ENCODE measurements at places on chromosomes 4 and X. TPM values are rescaled to one million over a fixed set of nuclear protein-coding genes. Genes with fewer than 3 reads are reported as not detected.
A peak's percentile ranks its signal among the peaks of the same experiment; 100 is the strongest.

Gene SGMS2
- total RNA-seq: not detected

GRCh38 chr4:42596918-42597317 lies 60.0 kb downstream of the ATP8A1 start:
- no peak for DNase-seq

Gene ATP10D
- 12.9 TPM for total RNA-seq

Gene CFP
- 0.49 TPM for total RNA-seq

Gene DOK7
- 5.1 TPM for total RNA-seq

DNA sequence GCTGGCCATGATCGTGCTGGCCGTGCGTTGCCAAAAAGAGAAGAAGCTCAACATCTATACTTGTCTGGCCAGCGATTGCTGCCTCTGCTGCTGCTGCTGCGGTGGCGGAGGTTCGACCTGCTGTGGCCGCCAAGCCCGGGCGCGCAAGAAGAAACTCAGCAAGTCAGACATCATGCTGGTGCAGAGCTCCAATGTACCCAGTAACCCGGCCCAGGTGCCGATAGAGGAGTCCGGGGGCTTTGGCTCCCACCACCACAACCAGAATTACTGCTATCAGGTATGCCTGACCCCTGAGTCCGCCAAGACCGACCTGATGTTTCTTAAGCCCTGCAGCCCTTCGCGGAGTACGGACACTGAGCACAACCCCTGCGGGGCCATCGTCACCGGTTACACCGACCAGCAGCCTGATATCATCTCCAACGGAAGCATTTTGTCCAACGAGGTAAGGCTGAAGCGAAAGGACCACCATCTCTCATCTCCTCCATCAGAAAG lies 3.3 kb downstream of the PCDH10 start:
- peak; percentile 34 for DNase-seq

DNA sequence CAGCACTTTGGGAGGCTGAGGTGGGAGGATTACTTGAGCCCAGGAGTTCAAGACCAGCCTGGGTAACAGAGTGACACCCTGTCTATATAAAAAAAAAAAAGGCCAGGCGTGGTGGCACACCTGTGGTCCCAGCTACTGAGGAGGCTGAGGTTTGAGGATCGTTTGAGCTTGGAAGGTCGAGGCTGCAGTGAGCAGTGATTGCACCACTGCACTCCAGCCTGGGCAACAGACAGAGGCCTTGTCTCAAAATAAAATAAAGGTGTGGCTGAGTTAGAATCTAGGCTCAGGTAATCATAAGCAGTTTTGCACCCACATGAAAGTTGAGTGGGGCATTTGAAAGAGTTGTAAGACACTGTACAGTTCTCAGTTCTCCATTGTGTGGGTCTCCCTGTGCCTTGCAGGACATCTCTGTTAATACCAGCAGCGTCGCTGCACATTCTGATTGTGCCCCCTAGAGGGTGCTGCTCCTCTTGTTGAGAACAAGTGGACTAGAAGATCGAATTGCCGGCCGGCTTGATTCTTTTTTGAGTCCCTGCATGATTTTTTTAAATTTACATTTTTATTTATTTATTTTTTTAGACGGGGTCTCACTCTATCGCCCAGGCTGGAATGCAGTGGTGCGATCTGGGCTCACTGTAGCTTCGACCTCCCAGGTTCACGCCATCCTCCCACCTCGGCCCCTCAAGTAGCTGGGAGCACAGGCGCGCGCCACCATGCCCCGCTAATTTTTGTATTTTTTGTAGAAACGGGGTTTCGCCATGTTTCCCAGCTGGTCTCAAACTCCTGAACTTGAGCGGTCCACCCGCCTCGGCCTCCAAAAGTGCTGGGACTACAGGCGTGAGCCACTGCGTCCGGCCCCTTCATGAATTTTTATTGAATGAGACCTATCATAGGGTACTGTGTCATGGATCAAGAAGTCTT lies 73.6 kb upstream of the RBMX start:
- DNase-seq: peak; percentile 71

Gene CXCL1
- total RNA-seq: not detected

Gene LNX1
- total RNA-seq: 0.10 TPM

GRCh38 chr4:151629097-151629783 lies 131.6 kb downstream of the GATB start:
- DNase-seq: no peak

DNA sequence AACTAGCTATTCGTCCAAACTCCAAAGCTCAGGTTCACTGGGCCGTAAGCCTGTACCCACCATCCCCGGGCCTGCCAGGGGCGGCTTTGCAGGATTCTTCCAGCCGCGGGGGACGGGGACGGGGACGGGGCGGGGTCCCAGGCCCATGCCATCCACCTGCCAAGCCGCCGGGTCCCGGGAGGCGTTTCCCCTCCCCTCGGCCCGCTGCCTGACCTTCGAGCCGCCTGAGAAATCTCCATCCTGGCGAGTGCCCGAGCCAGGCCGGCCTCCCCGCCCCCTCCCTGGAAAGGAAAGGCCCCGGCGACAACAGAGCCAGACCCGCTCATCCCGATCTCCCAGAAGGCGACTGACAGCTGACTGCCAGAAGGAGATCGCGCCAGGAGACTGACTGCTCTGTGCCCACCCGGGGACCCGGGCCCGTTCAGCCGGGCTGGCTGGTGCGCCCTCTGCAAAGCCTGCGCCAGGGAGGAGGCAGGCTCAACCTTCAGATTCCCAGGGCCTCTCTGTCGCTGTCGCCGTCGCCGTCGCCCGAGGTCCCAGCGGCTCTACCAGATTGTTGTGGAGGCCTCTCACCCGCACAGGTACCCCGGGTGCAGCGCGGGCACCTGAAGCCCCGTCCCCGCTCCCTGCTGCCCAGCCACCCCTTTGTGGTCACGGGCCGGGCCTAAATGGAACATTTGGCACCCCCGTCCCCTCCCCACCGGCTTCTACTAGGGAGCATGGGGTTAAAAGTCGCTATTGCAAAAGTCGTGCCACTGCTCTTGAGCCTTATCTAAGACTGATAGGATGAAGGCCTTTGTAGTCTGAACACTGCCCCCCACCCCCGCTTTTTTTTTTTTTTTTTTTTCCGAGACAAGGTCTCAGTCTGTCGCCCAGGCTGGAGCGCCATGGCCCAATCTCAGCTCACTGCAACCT lies at the start of gene RGN:
TSS of gene RGN (plus strand) at position 315 of the 915 bp plus-strand sequence. CDS start 2,702 bp downstream, outside the sequence.
- DNase-seq: peak; percentile 30

GRCh38 chrX:151633157-151633556 lies 62.1 kb upstream of the PRRG3 start:
- DNase-seq: no peak
